ENCODE measurements at places on chromosomes 6 and 20.

GRCh38 chr6:121302882-121303281 lies 31.4 kb downstream of the TBC1D32 start:
- no peaks in the 10 kb centered on the region for H3K27me3 ChIP-seq
- no peak for DNase-seq
- peaks cover 11% of the 10 kb centered on the region for H3K36me3 ChIP-seq
- no peaks in the 10 kb centered on the region for H3K4me1 ChIP-seq
- no peak overlapping the region for H3K4me3 ChIP-seq

DNA sequence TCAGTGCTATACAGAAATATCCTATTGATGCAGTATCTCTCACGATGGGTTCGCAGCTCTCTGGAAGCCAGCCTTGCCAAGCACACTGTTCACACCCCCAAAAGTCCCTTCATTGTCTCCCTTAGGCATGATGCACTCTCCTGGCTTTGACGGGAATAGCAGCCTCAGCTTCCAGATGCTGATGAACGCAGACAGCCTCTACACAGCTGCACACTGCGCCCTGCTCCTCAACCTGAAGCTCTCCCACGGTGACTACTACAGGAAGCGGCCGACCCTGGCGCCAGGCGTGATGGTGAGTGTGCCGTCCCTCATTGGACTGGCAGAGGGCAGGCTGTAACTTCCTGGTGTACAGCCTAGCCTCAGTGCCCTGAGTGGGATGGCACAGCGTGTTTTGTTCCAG lies 60.0 kb upstream of the PBOV1 start:
- H3K27ac ChIP-seq = no peak overlapping the region
- no peak overlapping the region for H3K4me3 ChIP-seq
- H3K27me3 ChIP-seq = no peaks in the 10 kb centered on the region
- H3K36me3 ChIP-seq = peaks cover 1% of the 10 kb centered on the region
- peaks cover under 1% of the 10 kb centered on the region for H3K4me1 ChIP-seq

DNA sequence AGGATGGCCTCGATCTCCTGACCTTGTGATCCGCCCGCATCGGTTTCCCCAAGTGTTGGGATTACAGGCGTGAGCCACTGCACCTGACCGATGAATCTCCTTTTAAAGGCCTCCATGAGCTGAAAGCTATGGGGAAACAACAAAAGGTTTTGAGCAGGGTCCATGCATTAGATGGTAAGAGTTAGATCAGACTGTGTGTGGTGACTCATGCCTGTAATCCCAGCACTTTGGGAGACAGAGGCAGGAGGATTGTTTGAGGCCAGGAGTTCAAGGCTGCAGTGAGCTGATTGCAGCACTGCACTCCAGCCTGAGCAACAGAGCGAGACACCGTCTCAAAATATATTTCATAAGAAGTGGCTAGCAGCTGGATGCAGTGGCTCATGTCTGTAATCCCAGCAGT lies 41.0 kb upstream of the BCLAF1 start:
- no peak for DNase-seq
- H3K4me3 ChIP-seq = no peak overlapping the region
- H3K4me1 ChIP-seq = no peaks in the 10 kb centered on the region
- no peak overlapping the region for H3K27ac ChIP-seq
- no peaks in the 10 kb centered on the region for H3K36me3 ChIP-seq
- no peaks in the 10 kb centered on the region for H3K27me3 ChIP-seq

GRCh38 chr6:126907996-126908395 lies 210.5 kb upstream of the RSPO3 start:
- H3K36me3 ChIP-seq = peaks cover 3% of the 10 kb centered on the region
- no peak overlapping the region for H3K4me3 ChIP-seq
- no peaks in the 10 kb centered on the region for H3K27me3 ChIP-seq
- H3K4me1 ChIP-seq = peaks cover 7% of the 10 kb centered on the region

DNA sequence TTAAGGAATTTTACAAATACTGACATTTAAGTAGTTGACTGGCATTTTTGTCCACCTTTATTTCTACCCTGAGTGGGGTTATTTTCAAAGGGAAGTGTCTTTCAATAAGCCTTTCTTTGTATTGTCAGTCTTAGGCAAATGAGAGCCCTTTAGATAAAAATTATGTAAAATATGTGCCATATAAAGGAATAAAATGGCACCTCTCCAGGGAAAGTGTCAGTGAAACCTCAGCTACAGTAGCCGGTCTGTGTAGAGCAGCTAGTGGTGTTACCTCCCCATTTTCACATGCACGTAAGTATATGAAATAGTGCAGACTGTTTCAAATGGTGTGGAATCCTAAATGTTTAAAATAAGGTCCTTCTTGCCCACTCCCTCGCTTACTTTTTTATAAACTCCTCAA lies 5.0 kb downstream of the FAM217B start:
- DNase-seq = no peak
- peaks cover 80% of the 10 kb centered on the region for H3K4me1 ChIP-seq
- peak overlapping the region; percentile 96 for H3K27ac ChIP-seq
- H3K36me3 ChIP-seq = peaks cover 4% of the 10 kb centered on the region
- H3K27me3 ChIP-seq = no peaks in the 10 kb centered on the region

DNA sequence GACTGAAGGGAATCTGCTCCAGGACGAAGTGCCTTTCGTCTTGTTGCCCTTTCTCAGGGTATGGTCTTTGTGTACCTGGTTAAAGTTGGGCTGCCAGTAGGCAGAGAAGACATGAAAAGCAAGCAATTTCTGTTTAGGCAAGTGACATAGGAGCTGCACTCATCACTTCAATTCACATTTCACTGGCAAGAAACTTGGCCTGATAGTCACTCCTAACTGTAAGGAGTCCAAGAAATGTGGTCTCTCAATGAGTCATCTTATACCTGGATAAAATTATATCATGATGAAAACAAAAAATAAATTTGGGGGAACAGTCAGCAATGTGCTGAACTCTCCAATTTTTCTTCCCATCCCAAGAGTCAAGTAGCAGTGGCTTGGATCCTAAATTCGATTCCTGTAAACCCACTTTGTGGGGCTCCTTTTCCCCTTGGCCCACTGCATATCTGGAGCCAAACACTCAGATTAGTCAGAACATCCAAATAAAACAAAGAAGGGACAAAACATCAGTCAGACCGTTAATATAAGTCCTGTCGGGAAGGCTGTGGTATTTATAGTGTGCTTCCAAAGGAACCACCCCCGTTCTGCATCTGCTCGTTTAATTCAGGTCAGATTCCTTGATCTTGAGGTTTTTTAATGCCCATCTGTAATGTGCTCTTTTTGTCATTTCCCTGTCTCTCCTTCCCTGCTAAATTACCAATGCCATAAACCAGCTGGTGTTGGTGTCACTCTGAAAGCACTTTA lies 5.0 kb upstream of the GABRR1 start:
- no peak for DNase-seq
- peaks cover 10% of the 10 kb centered on the region for H3K4me1 ChIP-seq
- no peaks in the 10 kb centered on the region for H3K27me3 ChIP-seq
- H3K27ac ChIP-seq = no peak overlapping the region

- no peak overlapping the region for H3K4me3 ChIP-seq
- no peak for DNase-seq
- H3K4me1 ChIP-seq = peaks cover 40% of the 10 kb centered on the region
- peak overlapping the region; percentile 90 for H3K27ac ChIP-seq
Measured at GRCh38 chr20:17807651-17808050, 107.9 kb downstream of the BANF2 start.

GRCh38 chr6:41548841-41549642 lies 2.9 kb downstream of the FOXP4 start:
- H3K27me3 ChIP-seq = no peaks in the 10 kb centered on the region
- no peak overlapping the region for H3K27ac ChIP-seq
- DNase-seq = no peak
- peak overlapping the region; percentile 96 for H3K4me3 ChIP-seq
- H3K4me1 ChIP-seq = peaks cover 53% of the 10 kb centered on the region
- peaks cover 6% of the 10 kb centered on the region for H3K36me3 ChIP-seq

GRCh38 chr6:37210313-37210968 lies 40.5 kb downstream of the PIM1 start:
- H3K4me1 ChIP-seq = peaks cover 5% of the 10 kb centered on the region
- H3K27ac ChIP-seq = no peak overlapping the region
- peak; percentile 40 for DNase-seq
- H3K4me3 ChIP-seq = no peak overlapping the region
